ENCODE measurements at places on chromosomes 2 and 18.
A peak's percentile ranks its signal among the peaks of the same experiment; 100 is the strongest.

DNA sequence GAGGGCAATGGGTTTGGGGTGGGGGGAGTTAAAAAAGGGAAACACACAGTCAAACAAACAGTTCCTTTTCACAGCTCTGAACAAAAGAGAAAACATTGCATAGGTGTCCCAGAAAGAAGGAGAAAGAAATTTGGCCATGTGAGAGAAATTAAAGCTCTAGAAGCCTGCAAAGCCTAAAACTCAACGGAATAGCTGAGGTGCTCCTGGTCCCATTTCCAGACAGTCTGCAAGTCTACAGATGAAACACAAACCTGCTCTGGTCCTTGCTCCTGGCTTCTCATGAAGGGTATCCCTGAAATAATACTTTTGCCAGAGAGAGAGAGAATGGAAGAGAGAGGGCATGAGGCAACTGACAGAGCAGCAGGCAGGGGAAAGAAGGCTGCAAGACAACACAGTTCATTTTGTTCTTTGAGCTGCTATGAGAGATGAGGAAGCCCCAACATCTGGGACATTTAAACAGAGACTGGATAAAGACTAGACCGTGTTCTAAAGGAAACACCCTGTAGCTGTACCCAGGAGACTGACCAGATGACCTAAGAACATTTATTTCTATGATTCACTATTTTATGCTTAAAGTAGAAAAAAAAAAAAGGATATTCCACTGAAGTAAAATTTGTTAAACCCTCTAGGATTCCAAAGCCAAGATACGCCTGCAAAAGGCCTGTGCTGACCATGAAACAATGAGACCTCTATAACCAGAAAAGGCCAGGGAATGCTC is 57.3 kb upstream of the CYP26B1 start:
- DNase-seq: no peak
- peaks cover 4% of the 10 kb centered on the region for H3K4me1 ChIP-seq
- no peak overlapping the region for H3K4me3 ChIP-seq
- H3K36me3 ChIP-seq: no peaks in the 10 kb centered on the region
- H3K27ac ChIP-seq: no peak overlapping the region
- no peaks in the 10 kb centered on the region for H3K27me3 ChIP-seq

DNA sequence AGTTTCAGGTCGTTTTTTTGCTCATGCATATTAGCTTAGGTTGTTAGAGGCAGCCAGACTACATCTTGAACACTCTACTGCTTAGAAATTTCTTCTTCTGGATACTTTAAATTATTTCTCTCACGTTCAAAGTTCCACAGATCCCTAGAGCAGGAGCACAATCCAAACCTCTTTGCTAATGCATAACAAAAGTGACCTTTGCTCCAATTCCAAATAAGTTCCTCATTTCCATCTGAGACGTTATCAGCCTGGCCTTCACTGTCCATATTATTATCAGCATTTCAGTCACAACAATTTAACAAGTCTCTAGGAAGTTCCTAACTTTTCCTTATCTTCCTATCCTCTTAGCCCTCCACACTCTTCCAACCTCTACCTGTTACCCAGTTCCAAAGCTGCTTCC is 50.4 kb upstream of the ERMN start:
- no peak overlapping the region for H3K27ac ChIP-seq
- peaks cover 5% of the 10 kb centered on the region for H3K4me1 ChIP-seq
- no peak for DNase-seq

DNA sequence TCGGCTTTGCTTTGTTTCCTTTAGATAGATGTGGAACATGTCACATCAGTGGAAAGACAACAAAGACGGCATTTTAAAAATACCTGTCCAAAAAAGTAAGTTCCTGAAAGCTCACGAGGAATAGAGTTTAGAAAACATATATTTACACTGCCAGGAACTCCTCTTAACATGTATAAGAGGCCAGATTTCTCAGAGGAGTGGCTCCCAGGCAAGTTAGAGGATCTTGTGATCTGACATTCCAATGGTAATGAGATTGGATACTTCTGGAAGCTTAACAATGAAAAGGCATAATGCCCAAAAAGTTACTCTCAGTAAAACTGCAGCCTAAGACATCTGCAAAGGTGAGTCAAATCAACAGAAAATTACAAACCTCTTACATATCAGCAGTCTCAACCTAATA is 77.1 kb downstream of the CYRIA start:
- H3K36me3 ChIP-seq: peaks cover 3% of the 10 kb centered on the region
- H3K4me1 ChIP-seq: no peaks in the 10 kb centered on the region
- no peak overlapping the region for H3K4me3 ChIP-seq
- no peak for DNase-seq
- H3K27me3 ChIP-seq: no peaks in the 10 kb centered on the region
- H3K27ac ChIP-seq: no peak overlapping the region

- no peak overlapping the region for H3K4me3 ChIP-seq
- H3K27me3 ChIP-seq: peaks cover 31% of the 10 kb centered on the region
- no peak overlapping the region for H3K27ac ChIP-seq
- no peaks in the 10 kb centered on the region for H3K4me1 ChIP-seq
- no peaks in the 10 kb centered on the region for H3K36me3 ChIP-seq
Observed at GRCh38 chr2:17615728-17616351, 75.3 kb downstream of the VSNL1 start.

DNA sequence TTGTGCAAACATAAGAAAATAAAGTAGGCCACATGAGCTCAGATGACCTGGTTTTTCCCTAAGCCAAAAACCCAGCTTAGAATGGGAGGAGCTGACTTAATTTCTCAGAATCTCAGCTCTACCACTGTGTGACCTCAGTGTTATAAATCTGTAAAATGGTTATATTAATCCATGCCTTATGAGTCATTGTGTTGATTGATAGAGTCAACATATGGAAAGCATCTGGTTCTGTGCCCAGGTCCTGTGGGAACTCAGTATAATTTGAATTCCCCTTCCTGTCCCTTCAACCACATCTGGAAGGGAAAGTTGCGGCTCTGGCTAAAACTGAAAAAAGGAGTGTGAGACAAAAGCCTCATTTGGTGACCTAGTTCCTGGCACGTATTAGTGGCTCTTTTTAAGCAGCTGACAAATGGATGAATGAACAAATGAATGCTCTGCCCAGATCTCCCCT is 25.7 kb downstream of the TMEM177 start:
- DNase-seq: peak; percentile 7
- H3K4me3 ChIP-seq: peak overlapping the region; percentile 55
- H3K4me1 ChIP-seq: no peaks in the 10 kb centered on the region
- peaks cover 15% of the 10 kb centered on the region for H3K27me3 ChIP-seq
- peaks cover 8% of the 10 kb centered on the region for H3K36me3 ChIP-seq
- peak overlapping the region; percentile 89 for H3K27ac ChIP-seq

GRCh38 chr2:140680862-140681261 is 1450.0 kb downstream of the LRP1B start:
- H3K36me3 ChIP-seq: no peaks in the 10 kb centered on the region
- no peak for DNase-seq
- no peak overlapping the region for H3K4me3 ChIP-seq
- H3K27ac ChIP-seq: no peak overlapping the region
- no peaks in the 10 kb centered on the region for H3K27me3 ChIP-seq
- H3K4me1 ChIP-seq: no peaks in the 10 kb centered on the region

DNA sequence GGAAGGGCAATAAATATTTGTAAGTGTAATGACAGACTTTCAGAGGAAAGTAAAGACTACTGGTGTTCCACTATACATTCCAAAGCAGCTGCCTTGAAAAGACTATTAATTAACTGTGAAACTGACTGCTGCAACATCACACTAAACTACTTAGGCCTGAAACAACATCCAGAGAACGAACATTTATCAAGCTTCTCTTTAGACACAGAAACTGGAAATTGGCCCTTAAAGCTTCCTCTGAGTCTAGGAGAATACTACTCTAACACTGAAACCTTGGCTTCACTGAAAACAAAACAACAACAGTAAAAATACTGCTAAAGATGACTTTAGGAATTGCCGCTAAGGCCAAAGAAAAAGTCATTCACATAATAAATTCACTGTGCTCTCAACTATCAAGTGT is 74.6 kb downstream of the ESCO1 start:
- DNase-seq: no peak
- H3K27ac ChIP-seq: peak overlapping the region; percentile 39
- H3K4me3 ChIP-seq: no peak overlapping the region
- H3K27me3 ChIP-seq: no peaks in the 10 kb centered on the region

DNA sequence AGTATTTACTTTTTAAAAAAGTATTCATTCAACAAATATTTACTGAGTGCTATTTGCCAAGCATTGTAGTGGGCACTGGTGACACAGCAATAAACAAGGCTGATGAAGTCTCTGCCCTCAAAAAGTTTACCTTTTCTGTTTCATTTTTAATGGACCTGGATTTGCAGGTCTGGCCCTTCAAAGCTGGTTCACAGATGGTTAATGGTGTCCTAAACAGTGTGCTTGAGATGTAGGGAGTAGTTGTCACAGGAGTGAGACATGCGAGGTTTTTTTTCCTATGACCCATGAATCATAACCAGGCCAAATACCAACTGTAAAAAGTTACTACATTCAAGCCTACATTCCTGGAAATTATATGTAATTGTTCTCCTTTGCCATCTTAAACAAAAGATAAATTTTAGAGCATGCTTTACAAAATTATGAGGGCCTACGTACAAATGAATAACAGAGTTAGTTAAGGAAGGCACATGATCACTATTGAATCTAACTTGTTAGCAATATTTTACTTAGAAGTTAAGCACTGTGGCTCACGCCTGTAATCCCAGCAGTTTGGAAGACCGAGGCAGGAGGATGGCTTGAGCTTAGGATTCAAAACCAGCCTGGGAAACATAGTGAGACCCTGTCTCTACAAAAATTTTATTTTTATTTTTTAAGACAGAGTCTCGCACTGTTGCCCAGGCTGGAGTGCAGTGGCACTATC is 223.9 kb downstream of the MBD5 start:
- H3K27ac ChIP-seq: no peak overlapping the region
- H3K27me3 ChIP-seq: no peaks in the 10 kb centered on the region
- peaks cover 5% of the 10 kb centered on the region for H3K36me3 ChIP-seq
- no peak overlapping the region for H3K4me3 ChIP-seq
- DNase-seq: no peak
- H3K4me1 ChIP-seq: no peaks in the 10 kb centered on the region

DNA sequence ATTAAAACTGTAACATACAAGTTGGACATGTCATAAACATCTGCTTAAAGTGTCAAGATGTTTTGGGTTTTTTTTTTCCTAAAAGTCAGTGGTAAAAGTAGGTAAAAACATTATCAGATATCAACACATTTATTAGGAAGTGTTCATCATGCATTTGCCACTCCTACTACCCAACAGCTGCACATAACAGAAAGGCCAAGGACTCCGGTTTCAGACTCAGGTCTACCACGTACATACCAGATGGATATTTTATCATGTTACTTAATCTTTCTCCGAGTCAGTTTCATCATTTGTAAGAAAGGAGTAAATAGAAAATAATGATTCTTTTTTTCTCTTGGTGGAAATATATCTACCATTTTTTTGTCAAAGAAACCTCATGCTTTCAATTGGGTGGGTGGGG is 192.3 kb downstream of the UBE2E3 start:
- no peaks in the 10 kb centered on the region for H3K27me3 ChIP-seq
- peaks cover 9% of the 10 kb centered on the region for H3K36me3 ChIP-seq
- DNase-seq: no peak
- H3K27ac ChIP-seq: peak overlapping the region; percentile 35
- no peak overlapping the region for H3K4me3 ChIP-seq
- H3K4me1 ChIP-seq: peaks cover 45% of the 10 kb centered on the region

GRCh38 chr18:50340078-50340477 is 34.8 kb upstream of the SKA1 start:
- H3K4me1 ChIP-seq: no peaks in the 10 kb centered on the region
- no peak overlapping the region for H3K4me3 ChIP-seq
- no peak for DNase-seq

- peaks cover 96% of the 10 kb centered on the region for H3K36me3 ChIP-seq
- DNase-seq: no peak
- H3K4me1 ChIP-seq: no peaks in the 10 kb centered on the region
- peak overlapping the region; percentile 12 for H3K27ac ChIP-seq
- H3K27me3 ChIP-seq: no peaks in the 10 kb centered on the region
Observed at GRCh38 chr2:32484937-32485336, 128.1 kb downstream of the BIRC6 start.

- no peak for DNase-seq
- peaks cover 51% of the 10 kb centered on the region for H3K27me3 ChIP-seq
- H3K4me3 ChIP-seq: no peak overlapping the region
Observed at GRCh38 chr18:31680433-31680811, 4.0 kb downstream of the B4GALT6 start.

- no peaks in the 10 kb centered on the region for H3K36me3 ChIP-seq
- no peaks in the 10 kb centered on the region for H3K4me1 ChIP-seq
- no peak overlapping the region for H3K4me3 ChIP-seq
- no peak overlapping the region for H3K27ac ChIP-seq
- peaks cover 6% of the 10 kb centered on the region for H3K27me3 ChIP-seq
- DNase-seq: no peak
Observed at GRCh38 chr2:239716536-239717318, 308.4 kb downstream of the NDUFA10 start.

DNA sequence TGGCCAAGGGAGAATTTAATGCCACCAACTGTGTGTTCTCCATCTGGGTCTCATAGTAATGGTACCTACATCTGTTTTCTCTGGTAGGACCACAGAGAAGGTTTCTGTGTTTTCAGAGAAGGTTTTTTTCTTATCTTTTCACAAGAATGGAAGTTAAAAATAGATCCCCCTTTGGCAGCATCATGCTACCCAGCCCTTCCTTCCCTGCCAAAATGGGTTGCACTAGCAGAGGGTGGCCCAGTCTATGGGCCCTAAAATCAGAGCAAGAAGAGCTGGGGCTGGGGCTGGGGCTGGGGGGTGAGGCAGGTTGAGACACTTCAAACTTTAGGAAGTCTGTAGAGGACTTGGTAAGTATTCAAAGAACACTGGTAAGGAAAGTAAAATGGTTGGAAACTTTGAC is 44.8 kb upstream of the ZDBF2 start:
- H3K27me3 ChIP-seq: peaks cover 39% of the 10 kb centered on the region
- DNase-seq: no peak
- H3K27ac ChIP-seq: no peak overlapping the region
- H3K36me3 ChIP-seq: no peaks in the 10 kb centered on the region

GRCh38 chr2:148642891-148643416 is 1.6 kb upstream of the EPC2 start:
- H3K27me3 ChIP-seq: peaks cover 14% of the 10 kb centered on the region
- peak overlapping the region; percentile 26 for H3K4me3 ChIP-seq
- no peak overlapping the region for H3K27ac ChIP-seq
- peaks cover 17% of the 10 kb centered on the region for H3K4me1 ChIP-seq

DNA sequence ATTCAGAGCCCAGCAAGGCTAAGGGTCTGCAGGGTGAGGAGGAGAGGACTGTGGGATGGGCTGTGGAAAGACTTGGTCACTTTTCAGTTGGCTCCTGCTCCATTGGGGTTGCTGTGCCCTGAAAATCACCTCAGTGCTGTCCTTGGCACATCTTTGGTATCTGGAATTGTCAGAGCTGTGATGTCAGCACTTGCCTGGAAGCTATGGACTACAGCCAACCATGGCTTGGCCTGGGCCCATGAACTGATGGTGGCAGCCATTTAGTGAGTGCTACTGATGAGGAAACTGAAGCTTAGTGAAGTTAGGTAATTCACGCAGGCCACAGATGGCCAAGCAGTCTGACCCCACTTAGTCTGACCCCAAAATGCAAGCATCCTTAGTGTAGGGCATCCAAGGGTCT is 121.8 kb upstream of the SERPINE2 start:
- no peak overlapping the region for H3K4me3 ChIP-seq
- H3K4me1 ChIP-seq: no peaks in the 10 kb centered on the region
- no peak for DNase-seq
- H3K27me3 ChIP-seq: peaks cover 45% of the 10 kb centered on the region
- no peak overlapping the region for H3K27ac ChIP-seq
